ENCODE measurements at places on chromosomes 16 and 17. TPM values are rescaled to one million over a fixed set of nuclear protein-coding genes. Genes with fewer than 3 reads are reported as not detected.

CTCF gene
- polyA plus RNA-seq, result 19.9 TPM

ZC3H18 gene
- polyA plus RNA-seq, result 24.9 TPM

GP1BA gene
- not detected for polyA plus RNA-seq

RNF112 gene
- polyA plus RNA-seq, result 0.75 TPM

ATXN2L gene
- 50.7 TPM for polyA plus RNA-seq

CNTD1 gene
- polyA plus RNA-seq, result 0.71 TPM

TAF15 gene
- polyA plus RNA-seq, result 9.2 TPM

C1QBP gene
- polyA plus RNA-seq, result 241 TPM

ELMO3 gene
- not detected for polyA plus RNA-seq

SRL gene
- polyA plus RNA-seq, result not detected

DLX3 gene
- polyA plus RNA-seq, result 1.4 TPM

RAPGEFL1 gene
- polyA plus RNA-seq, result 0.96 TPM

ADAMTS18 gene
- polyA plus RNA-seq, result not detected

CA10 gene
- not detected for polyA plus RNA-seq

G6PC1 gene
- polyA plus RNA-seq, result not detected

TBC1D3B gene
- polyA plus RNA-seq, result 0.64 TPM

ZNF785 gene
- polyA plus RNA-seq, result 6.9 TPM

MYL11 gene
- polyA plus RNA-seq, result 2.1 TPM

MYH1 gene
- 0.10 TPM for polyA plus RNA-seq

COX10 gene
- 16.0 TPM for polyA plus RNA-seq

CHST5 gene
- not detected for polyA plus RNA-seq

DRG2 gene
- 34.6 TPM for polyA plus RNA-seq

FBXW10 gene
- polyA plus RNA-seq, result not detected

TMEM235 gene
- not detected for polyA plus RNA-seq

KRT15 gene
- 2.7 TPM for polyA plus RNA-seq

RGS9 gene
- polyA plus RNA-seq, result not detected

FBXO39 gene
- polyA plus RNA-seq, result not detected

RASL10B gene
- 0.08 TPM for polyA plus RNA-seq

NACA2 gene
- polyA plus RNA-seq, result not detected

LCMT1 gene
- 54.3 TPM for polyA plus RNA-seq

Measured in GM23248 (cell line).